CD4-positive, alpha-beta T cell treated with Interleukin-6 at 100 ng/mL for 8 hours (primary cell): ENCODE measurements at places on chromosomes 7 and 10.

GRCh38 chr10:69045441-69046300, 42.2 kb upstream of the SRGN start:
- DNase-seq: peak; percentile 41

GRCh38 chr10:8913720-8914119, 859.2 kb downstream of the GATA3 start:
- no peak for DNase-seq

- no peak for DNase-seq
These were observed 144.3 kb downstream of the WNT2 start for GRCh38 chr7:117178600-117178999.

- no peak for DNase-seq
These were observed 216.5 kb upstream of the TMEM196 start for GRCh38 chr7:19989906-19990305.

DNA sequence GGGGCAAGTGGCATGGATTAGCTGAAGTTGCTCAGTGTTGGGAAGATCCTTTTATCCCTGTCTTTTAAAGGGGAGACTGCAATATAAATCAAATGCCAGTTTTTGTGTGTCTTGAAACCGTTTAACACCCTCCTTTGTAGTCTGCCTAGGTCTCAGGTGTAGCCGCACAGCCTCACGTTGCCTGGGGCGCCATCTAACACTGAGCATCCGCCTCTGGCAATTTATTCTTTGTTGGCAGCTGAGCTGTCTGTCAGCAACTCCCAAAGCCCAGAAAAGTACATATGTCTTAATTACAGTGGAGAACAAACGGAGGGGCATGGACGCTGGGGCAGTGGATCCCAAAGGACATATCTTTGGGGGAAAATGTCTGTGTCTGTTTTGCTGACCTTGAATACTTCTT, 254.7 kb downstream of the STK31 start:
- no peak for DNase-seq

- DNase-seq: no peak
These were observed 21.5 kb upstream of the PPP3CB start for GRCh38 chr10:73517166-73517888.

DNA sequence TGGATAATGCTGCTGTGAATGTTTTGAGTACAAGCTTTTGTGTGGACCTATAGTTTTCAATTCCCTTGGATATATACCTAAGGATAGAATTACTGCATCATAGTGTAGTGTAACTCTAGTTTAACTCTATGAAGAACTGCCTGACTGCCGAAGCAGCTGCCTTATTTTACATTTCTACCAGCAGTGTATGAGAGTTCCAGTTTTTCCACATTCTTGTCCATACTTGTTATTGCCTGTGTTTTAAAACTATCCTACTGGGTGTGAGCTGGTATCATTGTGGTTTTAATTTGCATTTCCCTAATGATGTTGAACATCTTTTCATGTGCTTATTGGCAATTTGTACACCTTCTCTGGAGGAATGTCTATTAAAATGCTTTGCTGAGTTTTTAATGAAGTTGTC, 15.7 kb downstream of the SEPTIN7 start:
- no peak for DNase-seq

DNA sequence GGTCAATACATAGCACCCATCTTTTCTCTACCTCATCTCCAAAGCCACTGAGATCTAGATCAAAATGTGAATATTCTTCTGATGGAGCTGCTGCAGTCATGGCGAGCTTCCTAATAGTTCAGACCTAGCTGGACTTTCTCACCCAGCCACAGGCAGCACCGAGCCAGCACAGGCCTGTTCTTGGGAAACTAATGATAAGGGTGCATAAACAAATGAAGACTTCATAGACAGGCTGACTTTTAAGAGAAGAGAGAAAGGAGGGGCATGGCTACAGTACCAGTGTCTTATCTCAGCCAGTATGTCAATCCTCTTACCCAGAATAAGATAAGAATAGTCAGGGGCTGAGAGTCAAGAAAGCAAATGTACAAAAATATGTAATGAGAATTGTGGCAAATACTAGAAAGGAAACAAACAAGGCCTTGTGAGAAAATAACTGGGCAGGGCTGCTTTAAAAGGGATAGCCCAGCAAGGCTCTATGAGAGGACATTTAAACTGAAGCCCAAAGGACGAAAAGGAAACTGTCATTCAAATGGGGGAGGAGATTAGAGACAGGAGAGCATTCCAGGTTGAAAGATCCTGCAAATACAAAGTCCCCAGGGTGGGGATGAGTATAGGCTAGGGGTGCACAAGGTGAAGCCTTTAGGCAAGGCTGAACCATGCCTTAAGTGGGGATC, 21.8 kb upstream of the CDK14 start:
- no peak for DNase-seq

- no peak for DNase-seq
These were observed 184.0 kb upstream of the RNF32 start for GRCh38 chr7:156456503-156457115.

GRCh38 chr10:121974535-121975294, at the start of gene NSMCE4A:
Gene NSMCE4A (minus strand): TSS chr10:121975217. CDS start chr10:121975165, 52 bp downstream.
- peak; percentile 64 for DNase-seq

GRCh38 chr7:142338633-142339501, 81.0 kb upstream of the PRSS58 start:
- DNase-seq: no peak

- no peak for DNase-seq
These were observed 12.0 kb upstream of the KCNMA1 start for GRCh38 chr10:77649333-77650331.

DNA sequence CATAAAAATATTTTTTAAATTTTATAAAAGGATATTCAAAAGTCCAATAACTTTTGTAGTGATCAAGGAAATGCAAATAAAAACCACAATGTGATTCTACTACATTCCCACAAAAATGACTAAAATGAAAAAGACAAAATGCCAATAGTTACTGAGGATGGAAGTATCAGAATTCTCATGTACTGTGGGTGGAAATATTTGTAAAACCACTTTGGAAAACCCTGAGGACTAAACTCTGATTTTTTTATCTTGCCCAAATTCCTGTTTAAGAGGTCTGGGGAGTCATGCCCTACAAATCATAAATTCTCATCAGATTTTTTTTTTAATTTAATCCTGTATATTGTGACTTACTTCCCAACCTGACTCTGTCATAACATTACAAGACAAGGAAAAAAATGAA, 9.8 kb upstream of the SEMA3D start:
- no peak for DNase-seq

GRCh38 chr7:17234030-17234397, 64.4 kb upstream of the AHR start:
- DNase-seq: peak; percentile 49

DNA sequence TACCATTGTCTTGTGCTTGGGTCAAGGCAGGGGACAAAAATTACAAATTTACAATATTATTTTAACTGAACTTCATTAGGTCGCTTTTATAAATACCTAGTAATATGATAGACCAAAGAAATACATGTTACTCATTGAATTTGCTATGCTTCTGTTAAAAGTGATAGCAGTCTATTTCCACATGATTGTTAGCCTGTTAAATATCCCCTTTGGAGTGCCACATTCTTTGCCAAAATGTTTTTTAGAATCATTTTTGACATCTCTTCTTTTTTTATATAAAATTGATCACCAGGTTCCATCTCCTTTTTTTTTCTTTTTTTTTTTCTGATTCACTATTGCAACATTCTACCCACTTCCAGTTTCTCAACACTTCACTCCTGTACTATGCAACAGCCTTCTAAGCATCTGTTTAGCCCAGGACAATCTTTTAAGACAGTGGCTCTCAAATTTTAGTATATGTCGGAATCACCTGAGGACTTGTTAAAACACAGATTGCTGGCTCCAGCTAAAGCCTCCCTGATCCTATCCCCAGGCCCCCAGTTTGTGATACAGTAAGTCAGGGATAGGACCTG, 16.4 kb upstream of the NDUFA5 start:
- DNase-seq: no peak

DNA sequence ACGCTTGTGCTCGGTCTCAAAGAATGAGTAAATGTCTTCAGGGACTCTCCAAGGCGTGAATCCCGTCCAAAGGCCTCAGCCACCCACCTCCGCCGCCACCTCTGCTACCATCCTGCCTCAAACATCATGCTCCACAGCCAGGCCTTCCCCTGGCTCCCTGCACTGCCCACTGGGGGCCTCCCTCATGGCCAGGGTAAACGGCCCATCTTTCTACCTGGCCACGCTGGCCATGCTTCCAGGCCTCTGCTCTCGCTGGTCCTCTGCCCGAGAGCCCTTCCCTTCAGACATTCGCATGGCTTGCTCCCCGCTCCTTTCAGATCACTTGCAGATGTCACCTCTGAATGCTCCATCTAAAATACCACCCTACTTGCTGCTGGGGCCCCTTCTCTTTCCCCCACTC, 40.2 kb downstream of the ZNF783 start:
- DNase-seq: no peak

- no peak for DNase-seq
These were observed 55.6 kb downstream of the DNAJB6 start for GRCh38 chr7:157392256-157393037.

GRCh38 chr7:28018020-28018419, 162.6 kb downstream of the JAZF1 start:
- DNase-seq: no peak

DNA sequence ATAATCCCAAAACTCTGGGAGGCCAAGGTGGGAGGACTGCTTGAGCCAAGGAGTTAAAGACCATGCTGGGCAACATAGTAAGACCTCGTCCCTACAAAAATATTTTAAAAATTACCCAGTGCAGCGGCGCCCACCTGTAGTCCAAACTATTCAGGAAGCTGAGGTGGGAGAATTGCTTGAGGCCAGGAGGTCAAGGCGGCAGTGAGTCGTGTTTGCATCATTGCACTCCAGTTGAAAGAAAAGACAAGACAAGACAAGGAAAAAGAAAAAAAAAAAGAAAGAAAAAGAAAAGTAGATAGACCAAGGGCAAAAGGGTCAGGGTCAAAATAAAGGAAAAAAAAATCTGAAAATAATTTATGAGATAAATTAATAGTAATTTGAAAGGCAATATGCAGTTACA, 5.8 kb downstream of the ANXA7 start:
- no peak for DNase-seq

DNA sequence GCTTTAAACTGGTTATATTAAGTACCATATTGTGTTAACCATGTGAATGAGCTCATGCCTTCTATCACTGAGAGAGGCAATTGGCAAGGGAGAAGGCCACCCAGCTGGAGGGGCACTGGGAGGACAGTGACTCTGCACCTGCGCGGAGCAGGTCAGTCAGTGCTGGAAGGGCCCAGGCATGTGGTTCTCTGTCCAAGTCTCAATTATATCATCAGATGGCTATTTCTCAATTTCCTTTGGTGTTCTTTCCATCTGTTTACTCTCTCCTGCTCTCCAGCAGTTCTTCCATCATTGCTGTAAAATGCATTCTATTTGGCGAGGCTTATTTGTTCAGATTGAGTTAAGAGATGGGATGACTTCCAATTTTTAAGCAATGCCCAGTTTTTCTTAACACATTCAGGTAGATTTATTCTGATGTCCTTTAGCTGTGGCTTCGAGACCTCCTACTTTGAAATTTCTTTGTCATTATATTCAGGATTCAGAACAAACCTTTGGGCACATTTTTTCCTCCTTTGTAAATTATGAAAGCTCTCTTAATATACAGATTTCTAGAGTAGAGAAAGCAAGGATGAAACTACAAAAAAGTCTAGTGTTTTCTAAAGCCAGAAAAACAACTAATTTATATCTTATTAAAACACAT, 159.3 kb downstream of the BMPER start:
- no peak for DNase-seq

DNA sequence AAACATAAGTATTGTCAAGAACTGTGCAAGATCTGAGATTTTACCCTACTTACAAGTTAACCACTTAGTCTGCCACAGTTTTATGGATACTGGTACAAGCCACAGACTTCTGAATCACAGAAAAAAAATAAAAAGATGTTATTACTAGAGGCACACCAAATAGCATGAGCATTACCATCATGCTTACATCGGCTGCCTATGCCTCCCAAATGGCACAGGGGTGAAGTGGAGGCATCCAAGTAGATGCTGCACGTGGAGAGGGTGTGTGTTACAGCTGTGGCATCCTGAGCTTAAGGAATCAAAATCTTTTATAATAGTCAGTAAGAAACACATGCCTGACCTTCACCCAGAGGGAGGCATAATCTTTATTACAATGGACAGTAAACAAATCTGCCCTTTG, 207.8 kb downstream of the TFEC start:
- DNase-seq: no peak

GRCh38 chr7:23335136-23335535, 36.0 kb downstream of the MALSU1 start:
- DNase-seq: no peak

GRCh38 chr10:88831709-88832108, 19.9 kb downstream of the ANKRD22 start:
- DNase-seq: peak; percentile 58

DNA sequence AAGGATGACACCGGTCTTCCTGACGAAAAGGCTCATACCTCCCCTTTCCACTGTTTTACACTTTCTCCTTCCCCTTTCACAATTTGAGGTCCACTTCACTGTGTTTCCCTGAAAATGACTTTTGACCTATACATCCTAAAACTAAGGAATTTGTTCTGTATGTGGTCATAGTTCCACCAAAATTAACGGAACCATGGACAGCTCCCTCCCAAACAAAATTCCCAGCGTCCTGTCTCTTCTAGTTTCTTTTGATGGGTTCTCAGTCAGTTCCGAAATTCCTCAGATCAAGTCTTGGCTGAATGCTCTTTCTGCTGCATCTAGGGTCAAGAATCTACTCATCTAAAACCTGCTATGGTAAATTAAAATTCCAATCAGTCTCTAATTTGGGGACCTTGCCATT, 1191.9 kb downstream of the CNTNAP2 start:
- no peak for DNase-seq
